HCEC 1CT (cell line): ENCODE measurements at places on chromosomes 5 and 9.

DNA sequence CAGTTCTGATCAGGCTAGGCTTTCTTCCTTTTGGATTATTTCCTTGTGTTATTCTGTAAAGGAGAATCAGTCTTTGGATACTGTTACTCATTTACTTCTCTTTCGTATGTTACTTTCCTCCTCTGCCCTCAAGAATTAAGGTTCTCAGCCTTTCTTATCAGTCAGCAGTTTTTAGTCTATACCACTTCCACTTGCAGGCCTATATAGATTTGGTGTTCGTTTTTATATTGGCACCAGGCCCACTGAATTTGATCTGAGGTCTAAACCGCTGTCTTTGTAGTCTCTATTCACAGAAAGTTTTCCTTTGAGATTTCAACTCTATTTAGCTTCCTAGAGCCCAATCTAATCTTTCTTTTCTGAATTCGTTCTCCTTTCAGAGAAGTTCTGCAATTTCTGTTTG, 62.8 kb downstream of the ERBIN start:
- DNase-seq: no peak

DNA sequence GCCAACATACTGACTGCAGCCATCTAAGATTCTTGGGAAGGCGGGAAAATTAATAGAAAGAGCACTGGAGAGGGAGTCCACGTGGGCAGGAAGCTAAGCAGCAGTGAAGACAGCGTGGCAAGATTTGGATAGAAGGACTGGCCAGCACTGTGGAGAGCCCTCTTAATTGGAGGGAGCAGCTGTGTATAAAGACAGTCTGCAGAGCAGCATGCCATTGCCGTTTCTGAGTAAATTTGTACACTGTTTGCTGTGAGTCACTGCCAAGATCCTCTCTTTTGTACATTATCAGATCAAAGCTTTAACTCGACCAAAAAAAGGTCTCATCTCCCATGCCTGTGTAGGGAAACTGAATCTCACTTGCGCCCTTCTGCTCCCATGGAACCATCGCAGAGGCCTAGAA, 45.3 kb downstream of the INSYN2B start:
- no peak for DNase-seq

GRCh38 chr9:76103531-76104315, 213.2 kb downstream of the PCSK5 start:
- no peak for DNase-seq

DNA sequence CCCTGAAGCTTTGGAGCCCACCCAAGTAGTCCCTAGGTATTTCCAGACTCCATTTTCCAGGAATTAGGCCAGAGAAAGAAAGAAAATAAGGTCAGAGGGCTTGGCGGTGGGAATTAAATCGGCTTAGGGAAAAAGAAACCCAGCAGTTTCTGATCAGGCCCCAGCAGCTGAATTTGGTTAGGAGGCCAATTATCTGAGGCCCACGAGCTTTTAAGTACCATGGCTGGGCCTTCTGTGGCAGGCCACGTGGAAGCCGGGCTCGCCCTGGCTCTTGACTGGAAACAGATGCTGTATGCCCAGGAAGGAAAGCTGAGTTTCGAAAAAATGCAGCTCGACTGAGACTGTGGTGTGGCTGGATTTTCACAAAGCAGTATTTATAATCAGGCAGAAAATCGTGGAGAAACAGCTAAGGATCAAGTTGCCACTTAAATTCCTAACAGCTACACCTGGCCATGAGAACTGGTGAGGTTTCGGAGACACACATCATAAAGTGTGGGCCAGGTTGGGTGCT, 75.1 kb upstream of the PANK3 start:
- no peak for DNase-seq

- DNase-seq: peak; percentile 54
Measured at GRCh38 chr5:86971034-86971571, 296.6 kb upstream of the RASA1 start.

- DNase-seq: no peak
Measured at GRCh38 chr5:127441799-127442484, 75.5 kb upstream of the PRRC1 start.

GRCh38 chr5:169286572-169287300, 14.2 kb downstream of the SLIT3 start:
- no peak for DNase-seq

DNA sequence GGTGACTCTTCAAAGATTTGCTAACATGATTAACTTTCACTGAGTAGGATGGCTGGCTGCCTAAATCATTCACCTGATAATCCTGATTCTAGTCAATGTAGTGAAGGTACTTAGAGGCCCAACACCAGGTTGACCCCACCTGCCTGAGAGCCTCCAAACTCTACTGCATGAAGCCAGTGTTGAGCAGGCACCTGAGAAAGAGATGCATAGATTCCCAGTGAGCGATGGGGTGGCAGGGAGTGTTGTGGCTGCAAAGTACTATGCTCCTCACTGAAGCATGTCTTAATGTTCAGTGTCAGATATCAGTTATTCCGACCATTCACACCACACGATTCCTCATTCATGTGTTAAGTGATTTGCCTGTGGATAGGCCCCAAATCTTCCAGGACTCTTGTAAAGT, 804.4 kb downstream of the TLE4 start:
- no peak for DNase-seq

- DNase-seq: no peak
Measured at GRCh38 chr9:109802491-109802890, 22.5 kb downstream of the PALM2AKAP2 start.

DNA sequence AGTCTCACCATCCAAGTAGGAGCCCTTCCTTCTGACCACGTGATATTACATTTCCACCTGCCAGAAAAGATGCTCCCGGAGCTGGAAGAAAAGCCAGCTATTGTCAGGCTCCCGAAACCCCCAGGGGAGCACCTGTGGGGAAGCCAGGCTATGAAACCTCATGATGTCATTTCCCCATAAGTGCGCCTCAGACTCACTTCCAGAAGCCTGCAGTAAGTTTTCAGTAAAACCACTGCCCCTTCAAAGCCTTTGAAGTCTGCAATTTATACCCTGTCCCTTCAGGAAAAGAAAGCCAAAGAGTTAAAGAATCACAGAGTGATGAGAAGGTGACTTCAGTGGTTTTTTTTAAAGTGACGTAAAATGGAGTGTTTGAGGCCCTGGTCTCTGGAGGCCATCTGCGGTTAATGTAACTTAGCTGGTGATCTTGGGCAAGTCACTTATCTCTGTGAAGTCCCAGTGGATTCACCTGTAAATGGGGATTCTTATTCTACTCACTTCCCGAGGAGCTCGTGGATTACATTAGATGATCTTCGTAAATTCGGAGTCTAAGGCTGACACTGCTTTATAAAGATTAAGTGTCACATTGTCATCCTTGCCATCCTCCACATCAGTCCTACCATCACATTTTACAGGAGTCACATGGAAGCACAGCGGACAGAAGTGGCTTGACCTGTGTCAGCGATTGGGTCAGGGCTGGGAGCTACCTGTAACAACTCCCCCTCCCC, 2.6 kb upstream of the SEMA6A start:
- no peak for DNase-seq

- peak; percentile 8 for DNase-seq
Measured at GRCh38 chr9:123834218-123834888, 95.6 kb downstream of the DENND1A start.

- DNase-seq: no peak
Measured at GRCh38 chr5:154729613-154730012, 25.6 kb upstream of the LARP1 start.

- DNase-seq: no peak
Measured at GRCh38 chr9:94140418-94140780, 56.1 kb downstream of the PTPDC1 start.

DNA sequence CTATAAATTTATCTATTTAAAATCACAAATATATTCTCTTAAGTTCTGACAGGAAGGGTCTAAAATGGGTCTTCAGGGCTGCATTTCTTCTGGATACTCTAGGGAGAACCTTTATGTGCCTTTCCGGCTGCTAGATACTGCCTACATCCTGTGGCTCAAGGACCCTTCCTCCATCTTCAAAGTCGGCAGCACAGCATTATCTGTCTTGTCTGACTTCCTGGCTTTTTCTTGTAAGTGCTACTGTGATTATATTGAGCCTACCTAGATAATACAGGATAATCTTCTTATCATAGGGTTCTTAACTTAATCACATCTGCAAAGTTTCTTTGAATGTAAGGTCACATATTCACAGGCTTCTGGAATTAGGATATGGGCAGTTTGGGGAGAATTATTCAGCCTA, 943.8 kb upstream of the TYRP1 start:
- no peak for DNase-seq

GRCh38 chr5:37979559-37979958, 139.7 kb upstream of the GDNF start:
- DNase-seq: no peak

GRCh38 chr9:128762671-128763449, 8.9 kb downstream of the ZER1 start:
- no peak for DNase-seq

DNA sequence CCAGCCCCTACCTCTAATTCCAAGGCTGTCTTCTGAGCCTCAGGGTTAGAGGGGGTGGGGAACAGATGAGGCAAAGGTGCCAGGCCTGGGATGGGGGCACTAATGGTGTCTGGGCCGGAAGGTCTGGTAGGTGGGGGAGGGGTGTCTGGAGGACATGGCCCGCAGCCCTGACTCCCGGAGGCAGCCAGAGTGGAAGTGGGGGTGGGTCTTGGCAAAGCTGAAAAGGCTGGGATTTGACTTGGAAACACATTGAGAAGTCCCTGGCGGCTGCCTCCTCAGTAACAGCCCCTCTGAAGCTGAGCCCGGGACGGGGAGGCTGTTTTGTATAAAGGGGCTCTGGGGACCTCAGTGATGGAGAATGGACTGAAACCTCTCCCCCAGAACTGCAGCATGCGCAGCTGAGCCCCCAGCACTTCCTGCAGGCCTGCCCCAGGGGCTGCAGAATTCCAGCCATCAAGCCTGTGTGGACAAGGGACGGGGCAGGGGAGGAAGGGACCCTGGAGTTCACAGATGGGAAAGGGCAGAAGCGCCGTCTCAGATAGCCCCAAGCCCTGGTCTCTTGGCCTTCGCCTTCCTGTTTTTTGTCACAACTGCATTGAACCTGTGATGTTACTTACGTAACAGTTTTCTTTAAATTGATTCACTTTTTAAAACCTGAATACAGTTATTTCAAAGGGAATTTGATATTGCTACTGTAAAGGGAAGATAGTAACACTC, 49.3 kb upstream of the SYNPO start:
- DNase-seq: no peak

GRCh38 chr9:72656021-72656420, 134.6 kb downstream of the TMC1 start:
- no peak for DNase-seq

GRCh38 chr9:116737152-116737546, 50.0 kb downstream of the TRIM32 start:
- DNase-seq: peak; percentile 51

DNA sequence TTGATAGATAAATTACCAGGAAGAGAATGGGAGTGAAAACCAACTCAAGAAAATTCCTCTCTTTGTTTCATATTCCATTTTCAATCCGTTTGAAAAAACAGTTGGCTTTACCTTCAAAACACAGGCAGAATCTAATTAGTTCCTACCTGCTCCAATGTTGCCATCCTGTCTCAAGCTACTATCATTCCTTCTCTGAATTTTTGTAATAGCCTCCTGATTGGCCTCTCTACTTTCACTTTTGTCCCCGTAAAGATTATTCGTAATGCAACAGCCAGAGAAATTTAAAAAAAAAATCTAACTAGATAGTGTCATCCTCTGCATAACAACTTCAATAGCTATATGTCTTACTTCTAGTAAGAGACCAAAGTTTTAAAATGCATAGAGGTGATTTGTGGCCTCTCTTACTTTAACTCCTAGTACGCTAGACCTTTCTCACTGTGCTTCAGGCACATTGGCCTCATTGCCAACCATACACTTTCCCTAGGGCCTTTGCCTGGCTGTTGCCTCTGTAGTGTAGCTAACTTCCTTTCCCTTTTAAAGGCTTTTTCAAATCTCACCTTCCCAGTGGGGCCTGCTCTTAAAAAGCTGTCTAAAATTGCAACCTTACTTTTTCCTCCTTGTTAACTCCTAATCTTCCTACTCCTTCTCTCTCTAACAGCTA, 311.3 kb upstream of the GRIN3A start:
- no peak for DNase-seq

- no peak for DNase-seq
Measured at GRCh38 chr9:135920973-135921585, 13.7 kb upstream of the CAMSAP1 start.

DNA sequence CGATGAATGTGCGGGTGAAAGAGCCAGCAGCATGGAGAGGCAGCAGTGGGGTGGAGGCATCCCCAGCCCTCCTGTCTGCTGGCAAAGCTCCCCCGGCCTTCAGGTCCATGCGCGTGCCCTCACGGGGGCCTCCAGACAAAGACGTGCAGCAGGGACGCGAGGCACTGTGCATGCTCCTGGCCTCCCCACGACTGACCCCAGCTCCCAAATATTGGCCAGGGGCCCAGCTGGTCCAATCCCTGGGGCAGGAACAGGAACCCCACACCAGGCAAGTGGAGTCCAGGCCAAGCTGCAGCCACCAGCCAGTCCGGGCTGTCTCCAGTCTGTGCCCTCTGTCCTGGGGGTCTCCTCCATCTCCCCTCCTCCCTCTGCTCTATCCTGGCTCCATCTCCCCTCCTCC, 33.5 kb upstream of the LRRC14B start:
- DNase-seq: no peak

GRCh38 chr9:7342229-7342628, 457.3 kb downstream of the DMAC1 start:
- no peak for DNase-seq

GRCh38 chr9:116767219-116767618, 80.1 kb downstream of the TRIM32 start:
- no peak for DNase-seq

GRCh38 chr9:87673446-87674120, 52.3 kb upstream of the CTSL start:
- no peak for DNase-seq

GRCh38 chr5:72841756-72842535, 25.5 kb downstream of the TNPO1 start:
- DNase-seq: peak; percentile 58

DNA sequence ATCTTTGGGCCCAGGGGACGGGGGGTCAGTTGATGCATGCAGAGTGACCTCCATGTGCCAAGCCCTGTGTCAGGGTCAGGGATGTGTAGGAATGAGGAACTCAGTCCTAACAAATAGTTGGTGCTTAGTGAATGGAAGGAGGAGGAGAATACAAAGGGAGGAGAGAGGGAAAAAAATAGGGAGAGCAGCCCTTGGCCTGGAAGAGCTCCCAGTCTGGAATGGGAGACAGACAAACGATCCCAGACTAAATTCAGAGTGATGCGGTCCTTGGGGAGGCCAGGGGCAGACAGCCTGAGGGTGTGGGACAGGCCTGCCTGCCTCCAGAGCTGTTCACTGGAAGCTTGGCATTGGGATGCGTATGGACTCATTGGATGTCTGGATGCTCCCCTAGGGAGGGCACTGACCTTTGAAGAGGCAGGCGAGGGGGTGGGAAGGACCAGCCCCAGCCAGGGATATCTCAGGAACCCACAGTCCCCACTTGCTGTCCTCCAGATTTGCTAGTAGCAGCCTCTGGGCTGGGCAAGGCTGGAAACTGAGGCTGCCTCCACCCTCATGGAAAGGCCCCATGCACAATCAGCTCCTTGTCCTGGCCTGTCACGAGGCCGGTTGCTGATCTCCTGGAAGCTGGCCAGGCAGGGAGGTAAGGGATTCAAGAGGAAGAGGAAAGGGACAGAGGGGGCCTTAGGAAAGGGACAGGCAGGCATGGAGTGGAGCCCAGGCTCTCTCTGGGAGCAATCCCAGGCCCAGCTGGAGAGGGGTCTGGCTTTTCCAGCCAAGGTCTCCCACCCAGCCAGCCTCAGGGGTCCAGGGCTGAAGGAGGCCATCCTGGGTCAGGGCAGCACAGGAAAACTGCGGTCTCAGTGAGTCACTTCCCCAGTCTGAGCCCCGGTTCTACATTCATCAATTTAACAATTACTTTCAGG, 69.0 kb upstream of the GGTA1 start:
- peak; percentile 19 for DNase-seq

GRCh38 chr5:40021007-40021406, 596.2 kb upstream of the DAB2 start:
- peak; percentile 15 for DNase-seq

- no peak for DNase-seq
Measured at GRCh38 chr9:79300068-79300467, 271.7 kb upstream of the TLE4 start.
